ENCODE measurements at places on chromosomes 2 and 18.
A peak's percentile ranks its signal among the peaks of the same experiment; 100 is the strongest.

- DNase-seq: no peak
These were observed 78.8 kb upstream of the DTNA start for GRCh38 chr18:34631093-34631966.

- no peak for DNase-seq
These were observed 334.0 kb upstream of the MEX3C start for GRCh38 chr18:51531501-51531900.

DNA sequence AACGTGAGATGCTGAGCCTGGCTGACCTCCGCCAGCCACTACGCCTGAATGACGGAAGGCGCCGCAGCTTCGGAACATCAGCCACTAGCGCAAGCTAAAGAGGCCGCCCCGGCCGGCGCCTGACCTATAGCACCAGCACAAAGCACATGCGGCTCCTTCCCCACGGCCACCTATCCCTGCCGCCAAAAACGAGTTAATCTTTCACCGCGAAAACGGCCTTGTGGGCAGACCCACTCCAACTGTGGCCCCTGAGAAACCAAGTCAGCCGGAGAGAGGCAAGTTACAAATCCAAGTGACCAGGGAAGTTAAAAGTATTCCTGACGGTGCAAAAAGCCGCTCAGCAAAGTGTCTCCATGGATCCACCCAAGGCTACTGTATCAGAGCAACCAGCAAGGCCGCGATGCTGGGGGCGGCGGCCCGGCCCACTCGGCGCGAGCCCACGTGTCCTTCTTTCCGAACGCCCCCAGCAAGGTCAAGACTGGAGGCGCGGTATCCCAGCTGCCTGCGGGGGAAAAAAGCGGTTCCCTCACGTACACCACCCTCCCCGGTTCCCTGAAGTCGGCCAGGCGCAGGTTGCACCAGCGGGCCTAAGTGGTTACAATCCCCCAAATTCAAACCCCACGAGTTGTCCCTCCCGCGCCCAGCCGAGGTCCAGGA is 575 bp downstream of the HSPD1 start:
- peak; percentile 91 for DNase-seq

DNA sequence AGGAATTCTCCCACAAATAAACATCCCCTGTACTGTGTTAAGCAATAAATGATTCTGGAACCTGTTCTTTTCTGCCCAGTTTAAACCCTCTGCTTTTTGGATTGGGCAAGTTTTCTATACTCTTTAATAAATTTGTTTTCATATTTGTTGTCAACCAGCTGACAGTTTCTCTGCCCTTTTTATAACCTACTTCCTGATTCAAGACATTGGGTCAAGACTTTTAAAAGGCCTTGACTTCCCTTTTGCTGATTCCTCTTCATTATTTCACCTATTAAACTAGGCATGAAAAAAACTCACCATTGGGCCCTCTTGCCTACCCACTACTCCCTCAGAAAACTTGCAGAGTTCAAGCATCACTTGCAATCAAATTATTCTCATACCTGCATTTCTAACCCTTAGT is 459.5 kb downstream of the ARHGAP15 start:
- no peak for DNase-seq

DNA sequence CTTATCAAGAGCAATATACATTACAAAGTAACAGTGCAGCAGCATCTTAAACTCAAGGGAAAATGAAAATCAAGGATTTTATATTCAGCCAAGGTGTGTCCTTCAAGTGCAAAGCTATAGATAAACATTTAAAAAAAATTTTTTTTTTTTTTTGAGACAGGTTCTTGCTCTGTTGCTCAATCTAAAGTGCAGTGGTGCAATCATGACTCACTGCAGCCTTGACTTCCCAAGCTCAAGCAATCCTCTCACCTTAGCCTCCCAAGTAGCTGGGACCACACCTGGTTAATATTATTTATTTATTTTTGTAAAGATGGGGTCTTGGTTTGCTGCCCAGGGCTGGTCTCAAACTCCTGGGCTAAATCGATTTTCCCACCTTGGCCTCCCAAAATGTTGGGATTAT is 9.0 kb downstream of the CDKL4 start:
- DNase-seq: no peak

DNA sequence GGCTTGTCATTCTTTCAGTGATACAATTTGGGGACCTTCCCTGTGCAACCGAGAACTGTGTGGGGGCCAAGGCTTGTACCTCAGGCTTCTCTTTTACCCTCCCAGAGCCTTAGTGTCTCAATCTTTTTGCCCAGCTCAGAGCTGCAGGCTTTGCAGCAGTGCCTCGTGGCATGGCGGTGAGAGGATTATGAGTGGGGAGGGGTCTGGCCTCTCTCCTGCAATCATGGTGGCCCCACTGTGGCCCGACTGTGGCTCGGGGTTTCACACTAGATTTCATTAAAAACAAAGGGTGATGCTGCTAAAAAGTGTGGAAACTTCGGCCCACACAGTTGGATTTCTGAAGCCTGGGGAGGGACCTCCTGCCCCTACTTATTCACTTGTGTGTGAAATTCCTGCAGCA is 75.5 kb downstream of the CAPN13 start:
- peak; percentile 71 for DNase-seq

GRCh38 chr2:24919506-24920097 is 435 bp downstream of the ADCY3 start:
- no peak for DNase-seq

- DNase-seq: no peak
These were observed 235.2 kb downstream of the LDLRAD4 start for GRCh38 chr18:13453714-13454113.

DNA sequence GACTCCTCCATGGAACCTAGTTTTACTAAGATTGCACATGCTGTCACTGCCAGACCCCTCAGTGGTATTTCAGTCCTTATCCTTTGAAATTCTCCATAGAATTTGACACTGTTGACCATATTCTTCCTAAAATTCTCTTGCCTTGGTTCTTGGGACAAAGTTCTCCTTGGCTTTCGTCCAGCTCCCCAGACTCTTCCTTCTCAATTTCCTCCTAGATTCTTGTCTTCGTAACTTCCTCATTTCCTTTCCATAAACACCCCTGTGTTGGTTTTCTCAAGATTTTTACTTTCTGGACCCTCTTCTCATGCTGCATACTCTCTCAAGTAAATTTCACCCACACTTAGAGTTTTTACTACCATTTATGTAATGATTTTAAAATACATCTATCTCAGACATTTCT is 96.6 kb upstream of the TWSG1 start:
- DNase-seq: no peak

- DNase-seq: peak; percentile 62
These were observed 44.1 kb upstream of the HDAC4 start for GRCh38 chr2:239444626-239445577.

DNA sequence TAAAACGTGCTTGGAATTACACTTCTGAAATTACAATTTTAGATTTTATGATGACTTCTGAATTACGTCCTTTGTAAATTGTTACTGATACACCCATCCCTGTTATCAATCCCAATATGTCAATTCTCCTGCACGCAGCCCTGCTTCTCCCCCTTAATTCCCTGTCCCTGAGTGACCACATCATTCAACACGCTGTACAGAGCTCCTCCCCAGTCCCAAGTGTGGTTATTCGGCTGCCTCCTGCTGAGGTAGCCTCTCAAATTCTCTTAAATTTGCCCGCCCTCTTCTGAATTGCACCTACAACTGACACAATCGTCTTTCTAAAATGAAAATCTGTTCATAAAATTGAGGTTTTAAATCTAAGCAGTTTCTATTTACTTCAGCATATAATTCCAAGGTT is 10.1 kb downstream of the SERPINB8 start:
- no peak for DNase-seq

DNA sequence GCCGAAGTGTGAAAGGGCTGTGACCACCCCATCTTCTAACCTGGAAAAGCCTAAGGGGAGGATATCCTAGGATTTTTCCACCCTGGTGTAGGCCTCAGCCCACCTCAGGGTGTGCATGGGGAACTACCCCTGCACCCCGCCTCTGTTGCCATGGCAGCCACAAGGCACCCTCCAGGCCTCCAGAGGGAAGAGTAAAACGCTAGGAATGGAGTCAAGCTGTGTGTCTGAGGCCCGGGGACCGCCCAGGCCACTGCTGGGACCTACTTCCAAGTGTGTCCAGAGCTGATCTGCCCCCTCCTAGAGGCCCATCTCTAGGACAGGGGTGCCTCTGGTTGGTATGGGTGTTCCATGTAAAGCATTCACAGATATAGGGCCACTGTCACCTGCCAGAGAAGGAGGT is 86.7 kb downstream of the PLB1 start:
- DNase-seq: peak; percentile 82

GRCh38 chr2:3217646-3218045 is 160.0 kb downstream of the EIPR1 start:
- no peak for DNase-seq

- DNase-seq: no peak
These were observed 126.5 kb downstream of the TTC32 start for GRCh38 chr2:19775315-19775714.

DNA sequence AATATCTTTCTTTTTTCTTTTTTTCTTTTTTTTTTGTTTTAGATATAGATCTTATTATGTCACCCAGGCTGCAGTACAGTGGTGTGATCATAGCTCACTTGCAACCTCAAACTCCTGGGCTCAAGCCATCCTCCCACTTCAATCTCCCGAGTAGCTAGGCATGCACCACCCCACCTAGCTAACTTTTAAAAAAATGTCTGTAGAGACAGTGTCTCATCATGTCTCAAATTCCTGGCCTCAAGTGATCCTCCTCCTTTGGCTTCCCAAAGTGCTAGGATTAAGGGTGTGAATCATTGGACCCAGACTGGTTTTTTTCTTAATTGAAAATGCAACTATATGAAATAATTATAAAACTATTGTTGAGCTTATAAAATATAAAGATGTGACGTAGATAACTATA is 9.8 kb upstream of the ZCCHC2 start:
- no peak for DNase-seq

GRCh38 chr2:42721898-42722297 is 42.0 kb downstream of the OXER1 start:
- no peak for DNase-seq

GRCh38 chr2:213016166-213016983 is 135.0 kb downstream of the IKZF2 start:
- DNase-seq: no peak

DNA sequence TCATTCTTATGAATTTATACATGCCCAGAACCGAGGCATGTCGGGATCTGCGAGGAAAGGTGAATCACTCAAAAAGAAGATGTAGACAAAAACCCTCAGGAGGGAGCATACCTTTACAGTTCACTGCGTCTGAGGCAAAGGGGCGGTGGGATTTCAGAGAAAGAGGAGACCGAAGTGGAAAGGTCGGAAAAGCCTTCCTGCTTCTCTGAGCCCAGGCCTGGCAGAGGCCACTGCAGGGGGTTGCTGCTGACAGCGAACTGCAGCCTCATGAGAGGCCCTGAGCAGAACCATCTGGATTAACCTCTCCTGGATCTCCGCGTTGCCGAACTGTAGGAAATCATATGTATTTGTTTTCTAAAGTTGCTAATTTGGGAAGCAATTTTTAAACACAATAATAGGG is 713.1 kb upstream of the SOX11 start:
- no peak for DNase-seq

- DNase-seq: no peak
These were observed 637.2 kb downstream of the DCDC2C start for GRCh38 chr2:4340536-4340935.

GRCh38 chr2:52036853-52037252 is 1004.9 kb upstream of the NRXN1 start:
- DNase-seq: no peak

GRCh38 chr2:96330407-96330806 is 5.2 kb upstream of the NCAPH start:
- DNase-seq: no peak

GRCh38 chr2:205834796-205835195 is 152.5 kb downstream of the NRP2 start:
- no peak for DNase-seq

- no peak for DNase-seq
These were observed 49.8 kb downstream of the QPCT start for GRCh38 chr2:37394263-37394662.

DNA sequence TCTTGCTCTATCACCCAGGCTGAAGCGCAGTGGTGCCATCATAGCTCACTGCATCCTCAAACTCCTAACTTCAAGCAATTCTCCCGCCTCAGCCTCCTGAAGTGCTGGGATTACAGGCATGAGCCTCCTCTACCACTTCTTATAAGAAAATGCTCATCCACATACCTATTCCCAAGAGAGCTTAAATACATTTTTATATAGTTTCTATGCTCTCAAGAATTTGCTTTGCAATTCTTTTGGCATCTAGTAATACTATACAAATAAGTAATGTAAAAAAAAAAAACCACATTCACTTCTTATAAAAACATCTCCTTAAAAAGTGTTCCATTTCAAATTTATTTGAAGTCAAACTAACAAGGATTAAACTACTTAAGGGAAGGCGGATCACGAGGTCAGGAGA is 197.3 kb downstream of the DNAH7 start:
- DNase-seq: no peak

DNA sequence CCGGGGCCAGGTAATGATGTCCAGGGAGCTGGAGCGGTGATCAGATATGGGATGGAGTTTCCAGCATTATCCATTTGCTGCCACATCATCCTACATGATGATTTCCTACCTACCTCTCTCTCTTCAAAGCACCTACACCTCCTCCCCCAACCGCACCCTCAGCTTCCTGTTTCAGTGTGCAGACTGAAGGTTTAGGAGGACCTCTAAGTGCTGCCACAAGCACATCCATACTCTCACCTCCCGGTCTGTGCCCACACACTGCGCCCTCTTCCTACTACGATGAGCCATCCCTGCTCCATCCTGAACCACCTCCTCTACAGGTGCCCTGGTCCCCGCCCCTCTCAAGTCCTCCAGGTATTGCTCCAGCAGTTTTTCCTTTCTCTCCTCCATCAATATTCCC is 123.7 kb downstream of the ALPK2 start:
- no peak for DNase-seq

GRCh38 chr2:41087946-41088345 is 636.1 kb upstream of the SLC8A1 start:
- DNase-seq: no peak

DNA sequence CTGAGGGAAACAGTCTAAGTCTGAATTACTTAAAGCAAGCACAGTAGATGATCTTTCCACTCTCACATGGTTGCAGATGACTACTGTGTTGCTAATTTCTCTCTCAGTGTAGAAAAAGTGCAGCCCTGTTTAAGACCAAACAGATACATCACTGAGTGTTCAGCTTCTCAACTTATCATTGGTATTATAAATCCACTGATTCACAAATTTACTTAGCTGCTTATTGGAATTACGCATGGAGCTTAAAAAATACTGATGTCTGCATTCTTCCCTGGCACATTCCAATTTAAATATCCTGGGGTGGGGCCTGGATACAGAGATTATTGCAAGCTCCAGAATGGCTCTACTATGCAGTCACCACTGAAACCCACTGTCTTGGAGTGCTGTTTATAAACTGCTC is 411.2 kb downstream of the RND3 start:
- no peak for DNase-seq

GRCh38 chr2:158772306-158773078 is 22.6 kb upstream of the DAPL1 start:
- no peak for DNase-seq

DNA sequence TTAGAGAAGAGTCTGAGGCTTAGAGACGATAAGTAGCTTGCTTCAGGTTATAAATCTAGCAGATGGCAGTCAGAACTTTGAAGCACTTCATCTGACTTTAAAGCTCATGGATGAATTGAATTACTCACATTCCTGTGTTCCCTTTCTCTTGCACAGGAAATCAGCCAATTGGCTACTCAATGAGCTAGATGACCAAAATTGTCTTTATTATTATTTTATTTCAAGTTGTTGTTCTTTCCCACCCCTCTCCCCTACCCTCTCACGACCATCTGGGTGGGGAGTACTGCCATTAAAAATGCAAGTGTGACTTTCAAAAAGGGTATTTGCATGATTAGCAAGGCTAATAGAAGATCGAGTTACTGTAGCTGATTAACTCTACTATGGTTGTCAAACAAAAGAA is 491.1 kb downstream of the NR4A2 start:
- DNase-seq: no peak

- DNase-seq: no peak
These were observed 27.6 kb downstream of the INPP5D start for GRCh38 chr2:233087713-233088112.
